ENCODE measurements at places on chromosomes 13 and 19.

DNA sequence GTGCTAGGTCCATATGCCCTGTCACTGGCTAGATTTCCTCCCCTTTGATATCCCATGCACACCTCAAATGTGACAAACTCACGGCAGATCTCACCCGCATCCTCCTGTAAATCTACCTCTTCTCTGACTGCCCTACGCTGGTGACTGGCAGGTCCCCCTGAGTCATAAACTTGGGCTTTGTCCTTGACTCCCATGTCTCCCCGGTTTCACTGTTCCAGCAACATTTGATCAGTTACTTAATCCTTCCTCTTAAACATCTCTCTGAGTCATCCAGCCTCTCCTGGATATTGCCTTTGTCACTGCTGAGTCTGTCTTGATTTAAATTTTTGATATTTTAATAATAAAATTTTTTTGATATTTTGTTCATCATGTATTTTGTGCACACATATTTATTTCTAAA lies 26.5 kb downstream of the FAM216B start:
- DNase-seq, result no peak

- DNase-seq, result no peak
Measured at GRCh38 chr19:40697007-40697406, 6.6 kb upstream of the NUMBL start.

- no peak for DNase-seq
Measured at GRCh38 chr19:13398780-13399726, 107.2 kb downstream of the CACNA1A start.

DNA sequence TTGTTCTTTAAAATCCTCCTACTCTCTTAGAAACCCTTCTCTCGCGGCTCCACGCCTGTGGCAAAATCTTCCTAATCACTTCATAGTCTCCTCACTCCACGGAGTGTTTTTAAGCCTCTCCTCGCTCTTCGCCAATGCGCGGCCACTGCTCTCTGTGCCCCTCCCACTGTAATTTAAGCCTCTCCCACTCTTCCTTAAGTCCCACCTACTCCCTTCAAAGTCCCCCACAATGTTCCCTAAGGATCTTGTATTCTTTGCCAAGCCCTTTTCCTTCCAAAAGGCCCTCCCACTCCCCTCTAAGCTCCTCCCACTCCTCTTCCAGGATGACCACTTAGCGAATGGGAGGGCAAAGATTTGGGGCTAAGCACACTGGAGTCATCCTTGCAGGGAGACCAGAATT lies 1.3 kb downstream of the FIZ1 start:
- DNase-seq, result no peak

DNA sequence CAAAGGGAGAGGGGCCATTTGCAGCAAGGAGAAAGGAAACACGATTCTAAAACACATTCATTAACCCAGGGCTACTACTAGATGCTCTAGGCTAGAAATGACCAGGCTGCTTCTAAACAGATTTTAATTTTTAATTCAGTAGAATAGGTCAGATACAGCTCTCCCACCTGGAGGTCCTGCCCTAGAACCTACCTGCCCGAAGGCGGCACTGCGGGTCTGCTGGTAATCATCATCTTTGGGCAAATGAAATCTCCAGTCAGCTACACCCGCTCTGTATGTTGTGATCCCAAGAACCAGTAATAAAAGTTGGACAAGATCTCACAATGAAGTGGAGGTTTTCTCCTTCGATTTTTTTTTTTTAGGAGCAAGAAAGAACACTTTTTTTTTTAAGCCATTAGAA lies 345.3 kb downstream of the ENOX1 start:
- no peak for DNase-seq

- DNase-seq, result no peak
Measured at GRCh38 chr19:38384209-38385027, 3.4 kb downstream of the GGN start.

DNA sequence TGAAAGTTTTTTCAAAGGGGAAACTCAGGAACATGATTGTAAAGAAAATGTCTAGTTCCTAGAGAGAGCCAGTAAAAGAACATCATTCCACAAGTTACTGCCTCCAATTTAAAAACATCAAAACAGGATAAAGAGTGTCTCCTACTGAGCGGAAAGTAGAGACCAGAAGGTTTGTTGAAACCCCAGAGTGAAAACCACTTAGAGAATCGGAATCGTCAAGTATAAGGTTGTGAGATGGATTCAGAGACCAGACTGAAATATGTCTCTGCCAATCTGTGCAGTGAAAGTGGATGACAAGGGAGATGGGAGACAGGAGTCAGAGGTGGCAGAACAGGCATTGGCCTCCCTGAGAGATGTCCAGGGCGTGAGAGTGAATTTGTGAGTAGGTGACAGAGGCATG lies 133.4 kb downstream of the GPC6 start:
- no peak for DNase-seq

DNA sequence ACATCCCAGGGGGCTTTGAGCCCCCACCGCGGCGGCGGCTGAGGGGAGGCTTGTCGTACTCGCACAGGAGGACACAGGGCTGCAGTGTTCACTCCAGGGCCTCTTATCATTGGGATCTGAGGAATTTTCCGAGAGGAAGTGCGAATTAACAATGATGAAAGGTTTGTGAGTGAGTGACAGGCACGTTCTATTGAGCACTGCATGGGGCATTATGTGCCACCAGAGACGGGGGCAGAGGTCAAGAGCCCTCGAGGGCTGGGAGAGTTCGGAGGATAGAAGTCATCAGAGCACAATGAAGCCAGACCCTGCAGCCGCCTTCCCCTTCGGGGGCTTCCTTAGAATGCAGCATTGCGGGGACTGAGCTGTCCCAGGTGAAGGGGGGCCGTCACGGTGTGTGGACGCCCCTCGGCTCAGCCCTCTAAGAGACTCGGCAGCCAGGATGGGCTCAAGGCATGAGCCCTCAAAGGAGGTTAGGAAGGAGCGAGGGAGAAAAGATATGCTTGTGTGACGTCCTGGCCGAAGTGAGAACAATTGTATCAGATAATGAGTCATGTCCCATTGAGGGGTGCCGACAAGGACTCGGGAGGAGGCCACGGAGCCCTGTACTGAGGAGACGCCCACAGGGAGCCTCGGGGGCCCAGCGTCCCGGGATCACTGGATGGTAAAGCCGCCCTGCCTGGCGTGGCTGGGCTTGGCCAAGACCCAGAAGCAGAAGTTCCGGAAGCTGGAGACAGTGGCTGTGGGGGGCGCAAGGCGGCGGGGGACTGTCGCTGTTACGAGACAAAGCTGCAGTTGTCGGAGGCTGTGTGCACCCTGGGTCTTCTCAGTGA lies 53.9 kb downstream of the MCF2L start:
- no peak for DNase-seq

- DNase-seq, result peak; percentile 45
Measured at GRCh38 chr13:99357131-99357596, 50.0 kb upstream of the GPR183 start.

GRCh38 chr13:49939321-49939720 lies 3.2 kb upstream of the SPRYD7 start:
- no peak for DNase-seq

- no peak for DNase-seq
Measured at GRCh38 chr13:112453874-112454647, 77.9 kb downstream of the SPACA7 start.

All from GM20000 (cell line).